ENCODE measurements at places on chromosomes 16 and 17.
A peak's percentile ranks its signal among the peaks of the same experiment; 100 is the strongest.

DNA sequence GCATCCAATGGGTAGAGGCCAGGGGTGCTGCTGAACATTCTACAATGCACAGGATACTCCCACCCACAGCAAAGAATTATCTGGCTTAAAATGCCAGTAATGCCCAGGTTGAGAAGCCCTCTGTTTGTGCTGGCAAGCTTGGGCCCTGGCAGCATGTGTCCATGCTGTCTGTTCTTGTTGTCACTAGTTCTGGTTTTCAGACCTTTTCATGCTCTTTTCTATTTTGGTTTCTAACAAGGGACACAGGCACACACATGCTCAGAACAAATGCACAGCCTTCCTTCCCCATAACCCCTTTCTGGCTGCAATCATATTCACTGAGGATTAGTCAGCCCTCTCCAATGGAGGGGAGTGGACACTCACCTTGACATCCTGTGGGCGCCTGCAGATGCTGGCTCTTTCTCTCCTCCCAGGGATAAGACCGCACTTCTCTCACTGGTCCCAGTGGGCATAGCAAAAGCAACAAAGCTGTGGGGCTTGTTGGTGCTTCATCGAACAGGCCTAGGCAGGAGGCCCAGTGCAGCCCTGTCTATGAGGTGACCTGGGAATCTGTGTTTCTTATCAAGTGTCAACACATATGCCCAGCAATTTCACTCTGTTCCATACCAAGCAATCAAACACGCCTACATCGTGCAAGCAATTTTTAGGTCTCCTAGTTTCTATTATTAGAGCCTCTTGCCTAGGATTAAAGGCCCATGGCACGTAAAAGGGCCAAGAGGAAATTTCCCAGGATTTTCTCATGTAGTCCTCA, 271.1 kb upstream of the CCL2 start:
- no peak for DNase-seq

GRCh38 chr17:63290784-63291183, 155.3 kb downstream of the CYB561 start:
- DNase-seq = no peak

DNA sequence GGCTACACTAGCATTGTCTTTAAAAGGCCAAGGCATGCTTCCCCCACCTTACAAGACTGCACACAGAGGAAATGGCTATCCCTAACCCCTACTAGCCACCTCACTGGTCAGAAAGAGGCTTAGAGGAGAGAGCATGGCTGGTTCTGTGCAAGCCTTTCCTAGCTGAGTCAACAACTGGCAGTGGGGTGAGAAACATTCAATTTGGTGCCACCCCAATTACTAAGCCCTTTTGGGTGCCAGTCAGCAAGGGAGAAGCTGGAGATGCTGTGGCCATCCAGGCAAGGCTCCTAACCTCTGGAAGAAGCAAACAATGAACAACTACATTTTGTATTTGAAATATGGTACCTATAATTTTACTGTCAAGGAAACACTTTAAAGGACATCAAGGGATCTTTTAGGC, 4.7 kb upstream of the KAT7 start:
- no peak for DNase-seq

DNA sequence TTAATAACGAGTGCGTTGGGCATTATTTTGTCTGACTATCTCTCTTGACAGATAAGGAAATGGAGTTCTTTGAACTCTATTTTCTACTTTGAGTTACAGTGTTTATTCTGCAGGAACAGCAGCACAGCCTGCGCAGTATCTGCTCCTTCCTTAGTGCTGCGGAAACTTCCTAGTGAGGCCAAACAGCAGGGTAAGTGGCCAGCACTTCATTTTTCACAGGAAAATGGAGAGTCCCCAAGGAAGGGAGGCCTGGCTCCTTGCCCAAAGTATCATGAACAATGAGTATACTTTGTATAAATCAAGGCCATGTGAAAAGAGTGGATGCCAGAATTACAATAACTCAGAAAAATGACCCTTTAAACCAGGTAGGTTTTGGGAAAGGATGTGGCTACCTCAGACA, 140.6 kb downstream of the VPS53 start:
- DNase-seq = no peak

GRCh38 chr17:2124391-2124790, 69.5 kb downstream of the HIC1 start:
- no peak for DNase-seq

GRCh38 chr17:3835410-3836229, 10.4 kb downstream of the NCBP3 start:
- DNase-seq = no peak

DNA sequence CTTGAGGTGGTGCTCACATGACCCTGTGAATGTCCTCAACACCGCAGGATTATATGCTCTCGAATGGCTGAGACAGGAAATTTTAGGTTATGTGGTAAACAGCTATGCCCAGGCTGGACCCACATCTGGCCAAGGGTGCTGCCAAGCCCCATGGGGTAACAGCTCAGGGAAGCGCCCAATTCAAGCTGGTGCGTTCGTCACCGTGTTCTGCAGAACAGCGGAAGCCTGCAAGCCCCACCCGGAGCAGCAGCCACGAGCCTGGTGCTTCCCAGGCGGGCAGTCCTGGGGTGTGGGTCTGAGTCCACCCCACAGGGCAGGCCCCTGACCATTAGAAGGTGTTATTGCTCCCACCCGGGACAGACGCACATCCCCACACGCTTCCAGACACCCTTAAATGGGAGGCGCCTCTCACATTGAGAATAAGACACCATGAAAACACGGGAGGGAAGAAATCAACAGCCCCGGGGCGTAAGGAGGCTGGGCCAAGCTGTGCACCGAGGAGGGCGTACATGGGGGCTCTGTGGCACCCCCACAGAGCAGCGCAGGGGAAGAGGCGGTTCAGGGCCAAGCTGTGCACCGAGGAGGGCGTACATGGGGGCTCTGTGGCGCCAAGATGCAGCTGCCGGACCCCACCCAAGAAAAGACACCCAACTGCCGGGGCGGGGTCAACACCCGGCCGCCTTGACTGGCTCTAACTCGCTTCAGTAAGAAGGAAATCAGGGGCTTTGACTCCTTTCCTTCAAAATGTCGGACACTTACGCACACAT, 2.9 kb upstream of the CYBA start:
- DNase-seq = no peak

- peak; percentile 44 for DNase-seq
Observed at GRCh38 chr17:66667491-66668030, 167.4 kb upstream of the CACNG5 start.

GRCh38 chr16:29900102-29900887, at the start of gene ASPHD1:
Gene ASPHD1 (plus strand): TSS chr16:29900488. CDS start chr16:29900972, 484 bp downstream.
- DNase-seq = peak; percentile 89

DNA sequence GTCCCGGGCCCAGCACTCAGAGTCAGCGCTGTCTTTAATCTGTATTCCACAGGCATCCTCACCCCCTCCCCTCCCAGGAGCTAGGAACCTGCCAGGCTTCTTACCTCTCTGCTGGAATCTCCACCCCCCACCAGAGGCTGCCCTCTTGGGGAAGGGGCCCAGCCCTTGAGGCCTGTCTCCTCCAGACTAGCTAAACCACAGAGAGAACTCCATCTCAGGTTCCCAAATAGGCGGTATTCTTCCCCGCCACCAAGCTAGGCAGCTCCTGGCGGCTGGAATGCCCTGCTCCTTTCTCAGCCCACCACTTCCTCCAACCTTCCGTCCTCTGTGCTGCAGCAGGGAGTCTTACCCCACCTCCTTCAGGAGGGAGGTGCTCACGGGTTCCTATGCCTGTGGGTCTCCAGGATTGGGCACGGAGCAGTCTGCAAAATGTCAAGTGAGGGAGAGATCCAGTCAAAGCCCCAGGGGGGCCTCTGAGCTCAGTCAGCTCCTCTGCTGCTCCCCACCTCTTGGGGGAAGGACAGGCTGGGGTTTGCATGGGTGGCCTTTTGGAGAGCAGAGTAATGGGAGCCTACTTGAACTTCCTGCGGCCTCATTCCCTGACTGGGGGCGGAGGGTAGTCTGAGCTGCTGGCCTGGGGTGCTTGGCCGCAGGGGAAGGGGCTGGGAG, 55.7 kb downstream of the SREBF1 start:
- DNase-seq = no peak

DNA sequence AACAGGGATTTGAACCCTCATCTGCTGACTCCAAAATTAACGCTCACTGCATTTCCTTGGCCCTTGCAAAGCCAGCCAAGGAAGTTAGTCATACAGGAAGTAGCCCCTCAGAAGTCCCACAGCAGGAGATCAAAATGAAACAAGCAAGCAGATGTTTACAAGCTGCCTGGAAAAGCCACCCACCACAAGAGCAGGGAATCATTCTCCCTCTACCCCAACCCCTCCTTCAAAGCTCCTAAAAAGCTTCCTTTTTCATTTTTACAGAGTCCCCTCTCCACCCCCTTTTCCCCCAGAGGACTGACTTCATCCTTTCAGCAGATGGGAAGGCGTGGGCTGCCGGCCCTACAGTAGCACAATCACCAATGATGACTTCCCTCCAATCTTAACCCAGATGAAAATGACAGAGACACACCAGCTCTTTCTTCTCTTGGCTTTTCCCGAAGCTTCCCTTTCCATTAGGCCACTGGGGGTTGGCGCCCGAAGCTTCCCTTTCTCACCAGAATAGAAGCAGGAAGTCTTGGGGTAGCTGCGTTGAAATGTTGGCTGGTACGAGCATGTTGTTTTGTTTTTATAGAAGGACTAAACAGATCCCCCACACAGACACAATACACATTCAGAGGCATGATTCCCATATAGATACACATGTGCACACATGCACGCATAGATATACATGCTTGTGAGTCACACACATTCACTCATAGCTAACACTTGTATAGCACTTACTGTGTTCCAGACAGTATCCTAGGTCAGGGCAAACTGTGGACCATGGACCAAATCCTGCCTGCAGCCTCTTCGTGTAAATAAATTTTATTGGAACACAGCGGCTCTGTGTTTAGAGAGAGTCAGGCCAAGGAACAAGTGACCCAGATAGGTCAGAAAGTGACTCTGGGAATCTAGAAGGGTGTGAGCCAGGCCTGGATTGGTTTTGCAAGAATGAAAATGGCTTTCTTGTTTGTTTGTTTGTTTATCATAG, 17.4 kb downstream of the ITPRIPL2 start:
- no peak for DNase-seq

GRCh38 chr16:1942047-1942809, 771 bp downstream of the MSRB1 start:
- no peak for DNase-seq

- no peak for DNase-seq
Observed at GRCh38 chr17:2954898-2955445, 108.4 kb downstream of the OR1D5 start.

- DNase-seq = no peak
Observed at GRCh38 chr17:59695945-59696681, 11.1 kb downstream of the PTRH2 start.

DNA sequence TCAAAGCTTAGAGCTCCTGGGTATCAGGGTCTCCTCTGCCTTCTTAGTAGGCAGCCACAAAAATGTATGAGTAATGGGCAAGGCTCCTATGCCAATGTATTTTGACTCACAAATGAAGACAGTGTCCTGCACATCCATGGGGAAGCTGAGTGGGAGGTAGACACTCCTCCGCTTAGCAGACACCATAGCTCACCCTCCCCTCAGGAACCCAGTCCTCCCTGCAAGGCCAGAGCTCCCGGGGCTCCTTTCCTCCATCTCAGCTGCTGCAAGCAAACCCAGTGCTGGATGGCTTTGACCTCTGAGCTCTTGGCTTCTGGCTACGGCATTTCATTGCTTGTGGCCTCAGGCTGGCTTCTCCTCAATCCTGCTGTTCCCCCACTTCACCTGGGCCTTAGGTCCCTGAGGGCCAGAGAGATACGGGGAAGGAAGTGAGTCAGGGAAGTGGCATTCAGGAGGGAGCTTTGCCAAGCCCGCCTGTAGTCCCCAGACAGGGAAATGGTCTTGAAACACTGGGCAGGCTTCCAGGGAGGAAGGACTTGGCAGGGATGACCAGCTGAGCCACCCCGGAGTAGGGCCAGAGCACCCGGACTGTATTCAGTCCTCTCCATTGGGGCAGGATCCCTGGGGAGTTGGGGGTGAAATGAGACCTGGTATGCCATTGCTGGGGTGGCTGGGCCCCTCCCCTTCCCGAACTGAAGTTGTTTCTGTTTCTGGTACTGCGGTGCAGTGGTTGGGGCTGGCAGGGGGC, 4.5 kb downstream of the ABCC3 start:
- DNase-seq = no peak

DNA sequence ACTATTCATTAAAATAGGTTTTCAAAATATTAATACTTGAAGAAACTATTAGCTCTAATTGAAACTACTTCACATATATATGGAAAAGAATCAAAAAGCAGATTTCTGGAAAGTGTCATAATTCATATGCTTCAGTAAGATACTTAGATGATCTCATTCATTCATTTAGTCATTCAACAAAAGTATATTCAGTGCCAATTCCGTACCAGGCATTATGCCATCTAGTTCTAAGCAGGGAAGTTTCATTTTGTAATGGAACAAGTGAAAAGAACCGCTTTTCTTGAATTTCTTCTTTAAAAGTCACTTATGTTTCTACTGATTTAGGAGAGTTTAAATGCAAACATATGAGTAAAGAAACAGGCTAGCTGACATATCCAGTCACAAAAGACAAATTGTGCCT, 118.3 kb upstream of the FAM20A start:
- no peak for DNase-seq

DNA sequence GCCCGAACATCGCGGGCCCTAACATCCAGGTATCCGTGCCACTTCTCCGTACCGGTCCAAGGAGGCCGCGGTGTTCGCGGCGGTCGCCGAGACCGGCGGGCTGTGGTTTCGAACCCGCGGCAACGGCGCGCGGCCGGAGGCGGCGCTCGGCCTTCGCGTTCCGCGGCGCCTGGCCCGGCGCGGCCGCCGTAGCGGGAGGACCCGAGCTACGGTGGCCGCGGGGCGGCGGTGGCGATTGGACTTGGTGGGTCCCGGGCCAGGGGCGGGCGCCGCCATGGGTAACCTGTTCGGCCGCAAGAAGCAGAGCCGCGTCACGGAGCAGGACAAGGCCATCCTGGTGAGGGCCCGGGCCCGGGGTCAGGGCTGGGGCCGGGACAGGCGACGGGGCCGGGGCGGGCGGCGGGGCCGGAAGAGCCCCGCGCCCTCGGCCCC, at the start of gene CHMP6:
CHMP6 (plus strand) TSS at position 197 of the 432 bp plus-strand sequence; CDS start at position 275, 78 bp downstream.
- DNase-seq = peak; percentile 82

- no peak for DNase-seq
Observed at GRCh38 chr17:34447406-34447805, 84.4 kb upstream of the CCL1 start.

DNA sequence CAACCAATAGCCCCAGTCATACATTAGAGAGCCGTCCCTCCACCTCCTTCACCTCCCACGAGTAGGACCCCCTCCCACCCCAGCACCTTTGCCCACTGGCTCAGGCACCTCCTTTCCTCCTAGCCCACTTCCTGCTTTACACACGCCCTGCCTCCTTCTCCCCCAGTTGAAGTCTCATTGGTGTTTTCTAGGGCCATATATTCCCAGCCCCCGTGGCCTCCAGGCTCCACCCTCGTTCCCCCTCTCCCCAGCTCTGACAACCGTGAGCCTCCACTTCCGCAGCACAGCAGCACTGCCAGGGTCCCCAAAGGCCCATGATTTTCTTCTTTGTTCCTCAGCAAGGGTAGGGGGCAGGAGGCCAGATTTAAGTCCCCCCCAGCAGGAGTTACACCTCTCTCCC, 340.3 kb upstream of the TNRC6C start:
- DNase-seq = no peak

- no peak for DNase-seq
Observed at GRCh38 chr16:67517155-67517445, 11.5 kb upstream of the RIPOR1 start.
